T-cell (primary cell): ENCODE measurements at places on chromosomes 11 and 22. TPM values are rescaled to one million over a fixed set of nuclear protein-coding genes. Genes with fewer than 3 reads are reported as not detected.
A peak's percentile ranks its signal among the peaks of the same experiment; 100 is the strongest.

MCAT gene
- 6.5 TPM for total RNA-seq

SLC1A2 gene
- total RNA-seq, result 0.19 TPM

LRRC55 gene
- not detected for total RNA-seq

NLRP14 gene
- not detected for total RNA-seq

GRM5 gene
- total RNA-seq, result not detected

C22orf31 gene
- not detected for total RNA-seq

SIK3 gene
- total RNA-seq, result 64.9 TPM

DNA sequence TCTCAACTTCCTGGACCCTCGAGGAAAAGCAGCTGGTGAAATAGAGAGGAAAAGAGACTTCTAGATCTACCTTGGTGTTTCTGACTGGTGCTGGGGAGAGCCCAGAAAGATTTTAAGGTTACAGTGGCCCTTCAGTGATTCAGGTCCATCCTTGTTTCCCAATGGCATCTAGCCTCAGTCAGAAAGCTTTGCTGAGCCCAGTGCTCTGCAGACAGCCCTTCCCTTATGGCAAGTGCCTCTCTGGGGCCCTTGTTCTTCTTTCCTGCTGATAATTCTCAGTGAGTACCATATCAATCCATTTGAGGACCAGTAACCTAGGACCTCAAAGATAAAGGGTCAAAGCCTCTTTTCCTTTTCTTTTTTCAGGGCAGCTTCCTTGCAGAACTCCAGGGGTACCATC lies 25.1 kb upstream of the TMEM135 start:
- H3K27ac ChIP-seq, result no peak overlapping the region
- no peak for DNase-seq

GRCh38 chr11:40763046-40763445 lies 696.4 kb downstream of the LRRC4C start:
- H3K4me3 ChIP-seq, result no peak overlapping the region
- no peaks in the 10 kb centered on the region for H3K4me1 ChIP-seq
- no peaks in the 10 kb centered on the region for H3K36me3 ChIP-seq
- H3K27ac ChIP-seq, result no peak overlapping the region
- H3K27me3 ChIP-seq, result no peaks in the 10 kb centered on the region

GRCh38 chr11:115364896-115365295 lies 139.3 kb downstream of the CADM1 start:
- H3K4me1 ChIP-seq, result no peaks in the 10 kb centered on the region
- no peaks in the 10 kb centered on the region for H3K36me3 ChIP-seq
- H3K4me3 ChIP-seq, result no peak overlapping the region
- no peak for DNase-seq

DNA sequence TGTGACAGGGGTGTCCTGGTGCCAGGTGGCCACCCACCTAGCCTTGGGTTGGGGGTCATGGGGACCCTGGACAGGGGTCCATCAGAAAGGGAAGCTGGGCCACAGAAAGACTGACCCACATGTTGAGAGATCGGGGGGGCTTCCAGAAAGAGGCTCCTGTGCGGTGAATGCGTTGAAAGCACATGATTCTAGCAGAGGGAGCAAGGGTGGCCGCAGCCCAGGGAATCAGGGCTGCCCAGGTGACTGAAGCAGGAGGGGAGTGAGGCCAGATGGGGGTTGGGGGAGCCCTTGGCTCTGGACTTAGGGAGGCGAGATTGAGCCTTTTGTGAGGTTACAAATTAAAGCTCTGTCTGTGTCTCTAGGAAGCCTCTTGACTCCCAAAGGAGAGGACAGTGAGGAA lies 80.7 kb downstream of the MORC2 start:
- no peaks in the 10 kb centered on the region for H3K27me3 ChIP-seq
- no peak for DNase-seq
- H3K4me3 ChIP-seq, result no peak overlapping the region
- H3K36me3 ChIP-seq, result peaks cover 2% of the 10 kb centered on the region
- no peak overlapping the region for H3K27ac ChIP-seq

- H3K27ac ChIP-seq, result no peak overlapping the region
- no peaks in the 10 kb centered on the region for H3K4me1 ChIP-seq
- no peak overlapping the region for H3K4me3 ChIP-seq
- no peaks in the 10 kb centered on the region for H3K27me3 ChIP-seq
Measured at GRCh38 chr11:73520353-73521061, 77.4 kb downstream of the FAM168A start.

DNA sequence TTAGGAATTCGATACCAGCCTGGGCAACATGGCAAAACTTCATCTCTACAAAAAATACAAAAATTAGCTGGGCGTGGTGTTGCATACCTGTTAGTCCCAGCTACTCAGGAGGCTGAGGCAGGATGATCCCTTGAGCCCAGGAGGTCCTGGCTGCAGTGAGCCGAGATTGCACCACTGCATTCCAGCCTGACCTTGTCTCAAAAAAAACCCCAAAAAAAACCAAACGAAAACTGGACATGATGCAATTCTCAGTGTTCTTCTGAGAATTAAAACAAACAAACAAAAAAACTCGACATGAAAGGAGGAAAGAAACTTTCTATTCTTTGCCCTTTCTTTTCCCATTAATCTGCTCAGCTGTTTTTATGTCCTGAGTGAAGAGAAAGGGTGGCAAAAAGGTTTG lies 7.4 kb downstream of the MED17 start:
- DNase-seq, result no peak
- H3K4me3 ChIP-seq, result no peak overlapping the region
- H3K4me1 ChIP-seq, result peaks cover 7% of the 10 kb centered on the region
- H3K27me3 ChIP-seq, result no peaks in the 10 kb centered on the region

DNA sequence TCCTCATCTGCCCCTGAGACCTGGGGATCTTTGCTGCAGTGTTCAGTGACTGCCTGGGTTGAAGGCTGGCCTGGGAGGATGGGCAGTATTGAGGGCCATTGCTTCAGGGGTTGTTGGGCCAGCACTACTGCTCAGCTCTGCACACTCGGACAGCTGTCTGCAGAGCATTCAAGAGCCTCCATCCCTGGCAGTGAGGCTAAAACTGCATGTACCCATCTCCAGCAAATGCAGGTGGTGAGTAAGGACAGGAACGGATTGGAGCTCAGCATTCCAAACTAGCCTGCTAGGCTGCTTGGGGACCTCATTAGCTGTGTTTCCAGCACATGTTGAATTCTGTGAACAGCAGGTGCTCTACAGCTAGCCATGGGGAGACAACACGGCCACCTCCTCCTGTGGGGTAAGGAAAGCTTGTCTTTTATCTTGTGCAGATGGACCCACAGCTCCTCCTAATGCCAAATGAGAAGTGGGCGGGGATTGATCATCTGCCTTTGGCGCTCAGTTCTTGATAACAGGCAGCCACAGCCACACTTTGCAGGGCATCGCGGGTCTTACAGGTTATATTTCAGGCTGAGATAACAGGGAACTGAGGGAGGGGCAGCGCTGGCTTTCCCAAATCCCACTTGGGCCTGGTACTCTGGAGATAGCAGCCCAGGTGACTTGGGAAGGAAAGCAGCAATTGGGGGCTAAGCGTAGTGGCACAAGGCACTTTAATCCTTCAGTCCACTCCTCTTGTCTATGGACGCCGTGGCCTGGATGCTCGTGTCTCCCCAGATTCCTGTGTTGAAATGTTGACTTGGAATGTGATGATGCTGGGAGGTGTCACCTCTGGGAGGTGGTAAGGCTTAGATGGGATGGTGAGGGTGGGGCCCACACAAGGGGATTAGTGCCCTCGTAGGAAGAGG lies 254.5 kb upstream of the B3GAT1 start:
- no peak overlapping the region for H3K4me3 ChIP-seq
- no peak overlapping the region for H3K27ac ChIP-seq
- H3K36me3 ChIP-seq, result no peaks in the 10 kb centered on the region
- H3K27me3 ChIP-seq, result no peaks in the 10 kb centered on the region
- H3K4me1 ChIP-seq, result no peaks in the 10 kb centered on the region

DNA sequence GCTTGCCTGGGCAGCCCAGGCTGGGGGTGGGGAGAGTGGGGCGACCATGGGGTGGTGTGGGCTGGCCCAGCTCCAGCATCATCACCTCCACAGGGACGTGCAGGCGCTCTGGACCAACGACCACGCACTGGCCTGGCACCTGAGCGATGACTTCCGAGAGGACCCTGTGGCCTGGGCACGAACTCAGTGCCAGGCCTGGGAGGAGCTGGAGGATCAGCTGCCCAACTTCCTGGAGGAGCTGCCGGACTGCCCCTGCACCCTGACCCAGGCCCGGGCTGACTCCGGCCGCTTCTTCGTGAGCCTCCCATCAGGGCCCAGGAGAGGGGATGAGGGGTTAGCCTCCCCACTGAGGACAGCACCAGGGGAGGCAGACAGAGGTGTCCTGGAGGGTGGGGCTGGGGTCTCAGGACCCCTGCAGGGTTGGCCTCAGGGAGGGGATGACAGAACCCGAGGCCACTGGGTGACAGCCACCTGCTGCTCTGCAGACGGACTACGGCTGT lies 3.8 kb downstream of the SUSD2 start:
- no peak overlapping the region for H3K27ac ChIP-seq
- no peaks in the 10 kb centered on the region for H3K4me1 ChIP-seq
- H3K36me3 ChIP-seq, result peaks cover 13% of the 10 kb centered on the region
- DNase-seq, result no peak
- H3K27me3 ChIP-seq, result no peaks in the 10 kb centered on the region

DNA sequence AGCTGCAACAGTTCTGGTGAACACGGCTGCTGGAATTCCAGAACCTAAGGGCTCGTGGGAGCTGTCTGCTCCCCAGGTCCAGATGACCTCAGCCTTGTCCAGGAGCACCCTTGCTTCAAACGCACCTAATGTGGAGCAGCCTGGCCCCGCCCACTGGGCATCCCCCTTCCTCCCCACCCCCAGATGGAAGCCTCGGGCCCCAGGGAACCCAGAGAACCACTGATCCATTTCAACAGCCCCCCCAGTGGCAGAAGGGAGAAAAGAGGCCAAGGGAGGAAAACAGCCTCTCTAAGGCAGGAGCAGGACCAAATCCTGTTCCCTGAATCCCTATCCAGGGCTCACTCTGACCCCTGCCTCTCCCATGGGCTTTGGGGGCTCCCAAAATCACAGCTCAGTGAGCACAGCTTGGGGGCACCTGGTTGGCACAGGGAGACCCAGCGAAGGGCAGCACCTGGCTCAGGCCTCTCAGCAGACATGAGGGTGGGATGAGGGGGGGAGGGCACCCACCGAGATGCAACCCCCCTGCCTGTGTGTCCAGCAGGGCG lies 1.2 kb downstream of the CYTH4 start:
- peaks cover 26% of the 10 kb centered on the region for H3K36me3 ChIP-seq
- H3K27ac ChIP-seq, result peak overlapping the region; percentile 74
- no peaks in the 10 kb centered on the region for H3K27me3 ChIP-seq
- DNase-seq, result peak; percentile 42
- H3K4me1 ChIP-seq, result peaks cover 76% of the 10 kb centered on the region

GRCh38 chr22:41574847-41575381 lies 14.1 kb downstream of the CSDC2 start:
- no peak overlapping the region for H3K4me3 ChIP-seq
- peaks cover 14% of the 10 kb centered on the region for H3K36me3 ChIP-seq
- no peak for DNase-seq
- H3K4me1 ChIP-seq, result no peaks in the 10 kb centered on the region
- H3K27ac ChIP-seq, result no peak overlapping the region

GRCh38 chr11:35376613-35377012 lies 42.7 kb downstream of the SLC1A2 start:
- H3K36me3 ChIP-seq, result no peaks in the 10 kb centered on the region
- no peak overlapping the region for H3K27ac ChIP-seq
- no peaks in the 10 kb centered on the region for H3K27me3 ChIP-seq
- no peaks in the 10 kb centered on the region for H3K4me1 ChIP-seq
- no peak for DNase-seq

- no peak for DNase-seq
- no peaks in the 10 kb centered on the region for H3K36me3 ChIP-seq
- H3K4me1 ChIP-seq, result no peaks in the 10 kb centered on the region
Measured at GRCh38 chr11:12482839-12483238, 105.5 kb downstream of the PARVA start.

DNA sequence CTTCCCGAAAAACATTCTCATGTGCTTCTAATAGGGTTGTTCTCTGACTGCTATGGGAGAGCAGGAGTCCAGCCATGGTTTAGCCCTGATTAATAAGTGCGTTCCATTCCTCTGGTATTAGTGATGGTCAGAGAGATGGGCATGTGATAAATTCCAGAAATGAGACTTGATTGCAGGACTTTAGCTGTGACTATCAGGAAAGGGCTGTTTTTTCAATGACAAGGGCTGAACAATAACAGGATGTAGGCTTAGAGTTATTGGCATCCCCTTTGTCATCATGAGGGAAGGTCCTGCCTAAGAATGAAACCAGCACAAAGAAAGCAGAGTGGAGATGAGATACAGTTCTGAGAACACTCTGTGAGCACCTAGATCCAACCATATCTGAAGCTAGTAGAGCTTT lies 494.6 kb downstream of the MIAT start:
- no peaks in the 10 kb centered on the region for H3K27me3 ChIP-seq
- H3K27ac ChIP-seq, result no peak overlapping the region
- no peak overlapping the region for H3K4me3 ChIP-seq
- H3K4me1 ChIP-seq, result no peaks in the 10 kb centered on the region
- DNase-seq, result no peak
- H3K36me3 ChIP-seq, result no peaks in the 10 kb centered on the region

DNA sequence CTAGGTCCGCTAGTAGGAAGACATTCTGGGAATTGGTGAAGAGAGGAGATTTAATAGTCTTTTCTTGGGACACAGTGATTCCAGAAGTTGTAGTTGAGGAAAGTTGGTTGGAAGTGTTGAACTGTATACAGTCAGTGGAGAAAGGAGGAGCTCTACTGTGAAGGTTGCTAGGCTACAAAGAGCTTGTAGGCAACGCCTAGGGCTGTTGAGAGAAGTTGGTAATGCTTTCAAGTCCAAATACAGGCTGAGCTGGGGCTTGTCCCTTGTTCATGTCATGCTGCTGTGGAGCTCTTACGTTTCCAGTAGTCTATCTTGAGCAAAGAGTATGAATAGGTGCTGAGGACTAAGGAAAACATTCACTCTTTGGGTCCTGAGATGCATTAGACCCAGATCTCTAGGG lies 1.1 kb downstream of the TBCEL start:
- no peak overlapping the region for H3K27ac ChIP-seq
- H3K4me3 ChIP-seq, result no peak overlapping the region
- peaks cover 11% of the 10 kb centered on the region for H3K4me1 ChIP-seq
- DNase-seq, result no peak

DNA sequence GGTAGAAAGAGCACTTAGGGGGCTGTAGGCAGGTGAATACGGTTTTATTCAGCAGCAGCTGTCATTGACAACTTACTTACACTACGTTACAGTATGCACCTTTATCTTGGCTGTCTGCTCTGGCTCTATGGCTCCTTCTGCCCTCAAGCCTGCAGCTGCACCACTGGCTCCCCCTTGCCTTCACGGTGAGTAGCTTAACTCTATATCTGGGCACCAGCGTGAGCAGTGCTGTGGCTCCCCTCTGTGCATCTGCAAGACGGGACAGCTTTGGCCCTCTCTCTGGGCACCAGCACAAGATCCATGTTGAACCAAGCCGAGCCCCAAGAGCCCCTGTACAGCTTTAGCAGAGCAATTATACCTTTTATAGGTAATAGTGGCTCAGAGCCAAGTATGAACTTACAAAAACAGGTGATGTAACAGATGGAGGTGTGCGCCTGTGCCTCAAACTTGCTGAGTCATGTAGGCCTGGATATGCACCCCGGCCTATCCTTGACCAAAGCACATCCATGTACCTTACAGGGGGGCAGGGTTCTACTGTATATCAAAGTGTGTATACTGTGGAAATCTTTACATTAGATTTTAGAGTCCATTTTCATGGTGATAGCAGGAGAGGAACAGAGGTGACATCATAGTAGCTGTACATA lies 96.9 kb upstream of the CTSC start:
- H3K4me1 ChIP-seq, result no peaks in the 10 kb centered on the region
- H3K4me3 ChIP-seq, result no peak overlapping the region
- no peaks in the 10 kb centered on the region for H3K36me3 ChIP-seq
- no peak overlapping the region for H3K27ac ChIP-seq

GRCh38 chr11:95330302-95330701 lies 99.3 kb upstream of the SESN3 start:
- no peak overlapping the region for H3K27ac ChIP-seq
- no peaks in the 10 kb centered on the region for H3K4me1 ChIP-seq
- H3K4me3 ChIP-seq, result no peak overlapping the region
